K562 (cell line): ENCODE measurements at places on chromosomes 13 and 19. TPM values are rescaled to one million over a fixed set of nuclear protein-coding genes. Genes with fewer than 3 reads are reported as not detected.

GRCh38 chr13:81326913-81327312 is 986.0 kb upstream of the SPRY2 start:
- no peak overlapping the region for H3K27ac ChIP-seq
- no peaks in the 10 kb centered on the region for H3K36me3 ChIP-seq
- no peak overlapping the region for H3K4me3 ChIP-seq

DNA sequence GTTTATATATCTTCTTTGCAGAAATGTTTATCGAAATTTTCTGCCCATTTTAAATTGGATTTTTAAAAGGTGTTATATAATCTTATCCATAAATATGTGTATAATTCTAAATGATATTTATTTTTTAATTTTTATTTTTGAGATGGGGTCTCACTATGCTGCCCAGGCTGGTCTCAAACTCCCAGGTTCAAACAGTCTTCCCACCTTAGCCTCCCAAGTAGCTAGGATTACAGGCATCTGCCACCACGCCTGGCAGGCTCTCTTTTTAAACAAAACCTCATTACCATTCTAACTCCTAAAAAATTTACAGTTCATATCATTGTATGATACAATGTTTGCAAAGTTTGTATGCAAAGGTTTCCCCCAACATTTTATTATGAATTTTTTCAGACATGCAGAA is 7.2 kb downstream of the LGALS7B start:
- no peaks in the 10 kb centered on the region for H3K27me3 ChIP-seq
- no peak overlapping the region for H3K27ac ChIP-seq
- no peaks in the 10 kb centered on the region for H3K36me3 ChIP-seq
- DNase-seq, result no peak
- H3K4me3 ChIP-seq, result no peak overlapping the region

DNA sequence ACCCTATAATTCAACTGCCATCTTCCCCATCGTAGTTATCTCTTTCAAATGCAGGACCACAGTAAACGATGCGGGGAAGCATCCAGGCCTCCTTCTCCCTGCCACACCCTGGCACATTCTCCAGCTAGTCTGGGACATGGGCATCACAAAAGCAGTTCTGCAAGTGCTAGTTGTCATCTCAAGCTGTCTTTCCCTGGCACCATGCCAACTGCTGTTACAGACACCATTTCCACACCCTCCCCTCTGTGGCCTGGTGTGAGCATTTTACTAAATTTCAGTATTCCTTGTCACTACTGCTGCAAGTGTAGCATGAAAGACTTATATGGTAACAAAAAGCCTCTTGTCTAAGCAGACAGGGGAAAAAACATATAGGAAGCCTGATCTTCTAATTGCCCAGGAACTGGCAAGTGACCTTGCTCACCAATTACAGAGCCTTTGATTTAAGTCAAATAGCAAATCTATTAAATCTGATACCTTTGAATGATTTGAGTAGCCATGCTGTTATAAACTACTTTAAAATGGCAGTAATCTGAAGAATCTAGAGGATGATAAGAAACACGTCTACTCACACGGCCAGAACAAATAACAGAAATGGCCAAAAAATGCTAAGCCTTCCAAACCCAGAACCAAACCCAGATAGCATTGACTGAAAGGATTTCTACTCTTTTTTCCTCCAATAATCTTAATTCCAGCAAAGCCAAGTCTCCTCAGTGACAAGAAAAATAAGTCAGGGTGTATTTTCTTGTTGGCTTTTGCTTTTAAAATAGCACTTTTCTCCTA is 179.0 kb downstream of the NUFIP1 start:
- no peak for DNase-seq
- no peaks in the 10 kb centered on the region for H3K36me3 ChIP-seq
- no peak overlapping the region for H3K27ac ChIP-seq
- H3K4me3 ChIP-seq, result no peak overlapping the region

GRCh38 chr13:107379407-107380155 is 811.6 kb upstream of the ARGLU1 start:
- H3K27me3 ChIP-seq, result no peaks in the 10 kb centered on the region
- H3K27ac ChIP-seq, result no peak overlapping the region
- H3K36me3 ChIP-seq, result no peaks in the 10 kb centered on the region
- H3K4me1 ChIP-seq, result no peaks in the 10 kb centered on the region
- H3K4me3 ChIP-seq, result no peak overlapping the region

GRCh38 chr13:97165502-97166425 is 56.4 kb upstream of the MBNL2 start:
- H3K27ac ChIP-seq, result no peak overlapping the region
- H3K4me1 ChIP-seq, result no peaks in the 10 kb centered on the region; the same call in 1 of the 3 replicates
- H3K4me3 ChIP-seq, result no peak overlapping the region
- no peaks in the 10 kb centered on the region for H3K36me3 ChIP-seq
- DNase-seq, result no peak

GRCh38 chr19:48509467-48510194 is 2.0 kb downstream of the LMTK3 start:
- peak; percentile 76 for DNase-seq
- no peak overlapping the region for H3K27ac ChIP-seq
- no peak overlapping the region for H3K4me3 ChIP-seq
- H3K36me3 ChIP-seq, result no peaks in the 10 kb centered on the region
- H3K27me3 ChIP-seq, result peaks cover 30% of the 10 kb centered on the region
- H3K4me1 ChIP-seq, result peaks cover 36% of the 10 kb centered on the region

DNA sequence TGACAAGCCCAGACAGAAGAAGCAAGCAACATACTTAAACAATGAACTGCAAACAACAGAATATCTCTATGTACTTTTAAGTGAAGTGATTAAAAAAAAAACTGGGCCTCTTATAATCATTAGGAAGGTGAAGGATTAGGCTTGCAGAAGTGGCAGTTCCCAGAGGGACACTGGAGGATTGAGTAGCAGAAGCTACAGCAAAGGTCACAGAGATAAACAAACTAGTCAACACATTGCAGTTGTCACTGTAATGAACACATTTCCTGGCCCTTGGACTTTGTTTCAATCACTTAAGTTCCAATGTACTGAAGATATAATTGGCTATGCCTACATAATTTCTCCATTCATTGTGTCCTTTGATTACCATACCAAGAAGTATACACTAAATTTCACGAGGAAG is 1498.8 kb downstream of the SLITRK5 start:
- no peaks in the 10 kb centered on the region for H3K36me3 ChIP-seq
- H3K27me3 ChIP-seq, result no peaks in the 10 kb centered on the region
- H3K27ac ChIP-seq, result no peak overlapping the region
- H3K4me3 ChIP-seq, result no peak overlapping the region
- DNase-seq, result no peak

DNA sequence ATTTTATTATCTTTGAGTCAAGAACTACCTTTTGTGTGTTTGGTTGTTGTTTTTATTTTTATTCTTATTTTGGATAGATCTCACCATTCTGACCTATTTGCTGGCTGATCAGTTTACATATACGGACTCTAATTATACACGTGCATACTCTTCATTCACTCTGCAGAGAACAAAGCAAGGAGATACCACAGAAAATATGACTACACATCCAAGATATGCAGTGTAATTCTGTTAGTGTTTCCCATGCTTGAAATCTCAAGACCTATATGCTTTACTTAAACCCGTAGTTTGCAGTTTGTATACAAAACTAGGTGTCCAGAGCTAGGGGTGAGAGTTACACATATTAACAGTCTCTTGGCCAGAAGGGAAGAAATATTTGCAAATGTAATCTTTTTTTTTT is 205.5 kb downstream of the DCLK1 start:
- no peak overlapping the region for H3K4me3 ChIP-seq
- no peaks in the 10 kb centered on the region for H3K27me3 ChIP-seq
- H3K27ac ChIP-seq, result no peak overlapping the region
- H3K4me1 ChIP-seq, result no peaks in the 10 kb centered on the region

- peak; percentile 94 for DNase-seq
- no peaks in the 10 kb centered on the region for H3K27me3 ChIP-seq
- peak within 1 kb of the TSS; percentile 97 for H3K27ac ChIP-seq
- H3K36me3 ChIP-seq, result peaks cover 22% of the 10 kb centered on the region; the same call in 2 of the 3 replicates
These were observed at the start of gene SAMD1 for GRCh38 chr19:14090509-14091080. SAMD1 (minus strand) TSS chr19:14090751.

- 0 out of 3 replicates have a peak within 1 kb of the TSS, but pooled peaks have one; percentile 24 for H3K27ac ChIP-seq
- H3K4me3 ChIP-seq, result no peak within 1 kb of the TSS
- H3K27me3 ChIP-seq, result no peaks in the 10 kb centered on the region
- peaks cover 26% of the 10 kb centered on the region for H3K4me1 ChIP-seq
- no peak for DNase-seq
These were observed at the start of gene SIGLEC6 for GRCh38 chr19:51531349-51532315. SIGLEC6 (minus strand) TSS chr19:51531670; CDS start chr19:51531648, 22 bp downstream.

DNA sequence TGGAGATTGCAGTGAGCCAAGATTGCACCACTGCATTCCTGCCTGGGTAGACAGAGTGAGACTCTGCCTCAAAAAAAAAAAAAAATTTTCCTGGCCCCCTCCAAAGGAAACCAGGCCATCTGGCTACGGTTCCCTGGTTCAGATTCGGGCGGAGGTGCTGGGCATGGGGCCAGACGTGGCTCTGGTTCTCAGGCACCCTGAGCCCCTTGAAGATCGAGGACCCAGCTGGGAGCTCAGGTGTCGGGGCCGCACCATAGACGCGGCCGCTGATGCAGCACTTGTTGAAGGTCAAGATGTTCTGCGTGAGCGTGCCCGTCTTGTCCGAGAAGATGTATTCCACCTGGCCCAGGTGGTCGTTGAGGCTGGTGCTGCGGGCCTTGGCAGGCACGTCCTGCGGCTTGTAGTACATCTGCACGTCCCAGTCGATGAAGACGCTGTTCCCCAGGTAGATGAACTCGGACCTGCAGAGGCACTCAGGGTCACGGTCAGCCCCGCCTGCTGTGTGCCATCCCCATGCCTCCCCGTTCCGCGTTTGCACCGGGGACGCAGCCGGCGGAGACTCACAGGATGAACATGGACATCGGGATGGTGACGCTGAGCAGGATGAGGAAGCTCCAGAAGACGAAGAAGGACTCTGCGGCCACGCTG is 12.3 kb downstream of the ATP8B3 start:
- H3K4me3 ChIP-seq, result no peak overlapping the region
- H3K36me3 ChIP-seq, result peaks cover 4% of the 10 kb centered on the region; the same call in 1 of the 3 replicates
- no peak overlapping the region for H3K27ac ChIP-seq
- no peaks in the 10 kb centered on the region for H3K27me3 ChIP-seq
- no peak for DNase-seq

- no peaks in the 10 kb centered on the region for H3K36me3 ChIP-seq
- H3K4me1 ChIP-seq, result no peaks in the 10 kb centered on the region
- H3K4me3 ChIP-seq, result no peak overlapping the region
- no peak overlapping the region for H3K27ac ChIP-seq
- no peak for DNase-seq
These were observed 285.0 kb upstream of the SLC10A2 start for GRCh38 chr13:103351035-103351828.

DNA sequence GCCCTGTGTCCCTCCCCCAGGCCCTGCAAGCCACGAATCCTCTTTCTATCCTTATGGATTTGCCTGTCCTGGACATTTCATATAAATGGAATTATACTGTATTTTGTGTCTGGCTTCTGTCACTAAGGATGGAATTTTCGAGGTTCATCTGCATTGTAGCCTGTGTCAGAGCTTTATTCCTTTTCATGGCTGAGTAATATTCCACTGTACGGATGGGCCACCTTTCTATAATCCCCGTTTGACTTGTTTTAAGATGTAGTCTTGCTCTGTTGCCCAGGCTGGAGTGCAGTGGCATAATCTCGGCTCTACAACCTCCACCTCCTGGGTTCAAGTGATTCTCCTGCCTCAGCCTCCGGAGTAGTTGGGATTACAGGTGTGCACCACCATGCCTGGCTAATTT is 3.9 kb upstream of the KDM4B start:
- peaks cover 8% of the 10 kb centered on the region; the same call in 2 of the 3 replicates for H3K4me1 ChIP-seq
- no peak overlapping the region for H3K4me3 ChIP-seq
- no peak overlapping the region for H3K27ac ChIP-seq
- H3K36me3 ChIP-seq, result peaks cover 24% of the 10 kb centered on the region; the same call in 2 of the 3 replicates
- H3K27me3 ChIP-seq, result no peaks in the 10 kb centered on the region

DNA sequence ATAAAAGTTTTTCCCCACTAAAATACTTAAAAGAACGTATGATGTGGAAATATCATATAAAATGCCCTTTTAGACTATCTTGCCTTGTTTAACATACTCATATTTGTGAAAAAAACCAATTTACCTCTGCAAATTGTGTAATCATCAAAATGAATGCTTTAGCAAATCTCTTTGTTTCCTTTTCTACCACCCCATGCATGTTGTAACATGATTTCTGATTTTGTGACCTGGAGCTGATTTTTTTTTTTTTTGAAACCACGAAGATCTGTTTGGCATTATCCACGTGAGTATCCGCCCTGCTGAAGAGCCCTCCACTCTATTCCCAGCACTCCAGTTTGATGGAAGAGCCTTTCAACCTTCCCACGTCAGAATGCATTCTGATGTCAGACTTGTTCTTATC is 245.8 kb upstream of the NBEA start:
- H3K4me1 ChIP-seq, result no peaks in the 10 kb centered on the region
- no peak overlapping the region for H3K4me3 ChIP-seq
- DNase-seq, result no peak
- no peaks in the 10 kb centered on the region for H3K36me3 ChIP-seq

GRCh38 chr19:38425810-38426466 is at the start of gene RASGRP4:
RASGRP4 (minus strand) TSS chr19:38426219; CDS start chr19:38426091, 128 bp downstream.
- no peaks in the 10 kb centered on the region for H3K27me3 ChIP-seq
- H3K27ac ChIP-seq, result peak within 1 kb of the TSS; percentile 79
- H3K4me3 ChIP-seq, result peak within 1 kb of the TSS; percentile 36
- peak; percentile 77 for DNase-seq
- H3K36me3 ChIP-seq, result no peaks in the 10 kb centered on the region

GRCh38 chr19:13064092-13064489 is 38.6 kb downstream of the LYL1 start:
- H3K27ac ChIP-seq, result no peak overlapping the region
- no peaks in the 10 kb centered on the region for H3K36me3 ChIP-seq

DNA sequence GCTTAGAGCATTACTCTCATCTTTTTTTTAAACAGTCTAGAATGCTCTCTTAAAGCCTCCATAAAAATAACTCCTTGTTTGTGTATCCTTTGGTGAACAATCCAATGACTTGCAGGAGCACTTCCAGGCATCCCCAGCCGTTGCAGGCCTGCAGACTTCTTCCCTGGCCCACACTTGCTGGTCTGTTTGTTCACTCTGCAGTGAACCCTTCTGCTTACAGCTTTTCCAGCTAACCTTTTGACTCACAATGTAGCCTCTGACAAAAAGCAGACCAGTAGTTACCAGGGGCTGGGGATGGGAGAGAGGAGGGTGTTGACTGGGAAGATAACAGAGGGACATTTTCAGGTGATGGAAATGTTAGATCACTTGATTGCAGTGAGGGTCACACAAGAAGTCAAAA is 9.1 kb downstream of the GPR42 start:
- peak overlapping the region; percentile 3; the same call in 1 of the 3 replicates for H3K27ac ChIP-seq
- H3K4me3 ChIP-seq, result no peak overlapping the region
- H3K4me1 ChIP-seq, result peaks cover 23% of the 10 kb centered on the region
- H3K27me3 ChIP-seq, result no peaks in the 10 kb centered on the region
- H3K36me3 ChIP-seq, result no peaks in the 10 kb centered on the region
- no peak for DNase-seq

Gene LIM2
- total RNA-seq, result not detected in 2 replicates

Gene LSR
- 83.3 and 87.9 TPM in 2 replicates for total RNA-seq

Gene HCST
- 0.47 and 1.6 TPM in 2 replicates for total RNA-seq

Gene RASAL3
- 0.44 and 0.87 TPM in 2 replicates for total RNA-seq

Gene TMEM238
- 4.3 and 5.1 TPM in 2 replicates for total RNA-seq

Gene CEACAM8
- not detected in 2 replicates for total RNA-seq

Gene KLK4
- total RNA-seq, result not detected in 2 replicates

Gene PGLYRP2
- not detected in 2 replicates for total RNA-seq

Gene COMMD6
- 43.3 and 49.0 TPM in 2 replicates for total RNA-seq

Gene SLC17A7
- total RNA-seq, result 9.2 and 9.9 TPM in 2 replicates

Gene ERICH4
- not detected in 2 replicates for total RNA-seq

Gene LONP1
- total RNA-seq, result 207 and 238 TPM in 2 replicates
